ENCODE measurements at places on chromosomes 5 and 9.

- DNase-seq, result no peak
Measured at GRCh38 chr9:134316449-134317160, 9.7 kb upstream of the RXRA start.

GRCh38 chr9:83182071-83182470, 119.1 kb upstream of the RASEF start:
- DNase-seq, result no peak

DNA sequence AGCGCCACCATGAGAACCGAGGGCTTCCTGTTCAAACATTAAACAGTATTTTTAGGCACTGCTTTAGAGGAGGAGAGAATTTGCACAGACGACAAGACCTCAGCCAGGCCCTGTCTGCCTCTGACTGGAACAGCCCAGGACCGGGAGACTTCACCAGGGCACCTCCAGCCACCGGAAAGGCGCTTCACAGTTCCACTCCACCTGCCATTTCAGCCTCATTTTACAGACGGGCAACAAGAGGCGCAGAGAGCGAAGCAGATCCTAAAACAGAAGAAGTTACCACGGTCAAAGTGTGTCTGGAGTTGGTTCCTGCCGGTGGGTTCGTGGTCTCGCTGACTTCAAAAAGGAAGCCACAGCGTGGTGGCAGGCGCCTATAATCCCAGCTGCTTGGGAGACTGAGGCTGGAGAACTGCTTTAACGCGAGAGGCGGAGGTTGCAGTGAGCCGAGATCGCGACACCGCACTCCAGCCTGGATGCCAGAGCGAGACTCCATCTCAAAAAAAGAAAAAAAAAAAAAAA, 28.4 kb downstream of the COL23A1 start:
- no peak for DNase-seq

DNA sequence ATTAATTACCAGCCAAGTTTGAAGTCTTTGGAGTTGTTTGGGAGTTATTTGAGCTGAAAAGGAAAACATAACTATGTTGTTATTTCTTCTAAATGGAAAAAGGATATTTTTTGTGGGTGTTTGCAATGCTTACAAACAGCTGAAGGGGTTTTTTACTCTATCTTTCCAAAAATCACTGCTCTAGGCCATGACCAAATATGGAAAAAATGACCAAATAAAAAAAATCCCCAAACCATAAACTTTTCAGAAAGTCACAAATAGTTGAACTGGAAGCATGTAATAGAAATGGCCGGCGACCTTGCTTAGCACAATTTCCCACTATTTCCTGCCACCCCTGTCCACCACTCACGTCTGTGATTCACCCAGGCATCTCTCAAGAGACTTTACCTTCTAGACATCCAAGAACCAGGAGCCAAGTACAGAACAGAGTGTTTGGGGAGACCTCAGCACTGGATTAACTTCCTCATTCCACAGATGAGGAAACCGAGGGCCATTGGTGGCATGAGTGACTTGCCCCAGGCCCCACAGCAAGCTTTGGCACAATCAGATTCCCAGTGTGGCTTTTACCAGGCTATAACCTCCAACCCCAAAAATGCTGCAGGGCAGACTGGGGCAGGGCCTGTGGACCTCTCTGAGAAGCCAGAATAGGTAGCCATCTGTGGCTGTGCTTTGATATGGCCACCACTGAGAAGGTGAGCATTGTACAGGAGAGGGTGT, 84.5 kb downstream of the NRG2 start:
- no peak for DNase-seq

GRCh38 chr5:122761115-122761514, 13.8 kb upstream of the SNX2 start:
- DNase-seq, result no peak

DNA sequence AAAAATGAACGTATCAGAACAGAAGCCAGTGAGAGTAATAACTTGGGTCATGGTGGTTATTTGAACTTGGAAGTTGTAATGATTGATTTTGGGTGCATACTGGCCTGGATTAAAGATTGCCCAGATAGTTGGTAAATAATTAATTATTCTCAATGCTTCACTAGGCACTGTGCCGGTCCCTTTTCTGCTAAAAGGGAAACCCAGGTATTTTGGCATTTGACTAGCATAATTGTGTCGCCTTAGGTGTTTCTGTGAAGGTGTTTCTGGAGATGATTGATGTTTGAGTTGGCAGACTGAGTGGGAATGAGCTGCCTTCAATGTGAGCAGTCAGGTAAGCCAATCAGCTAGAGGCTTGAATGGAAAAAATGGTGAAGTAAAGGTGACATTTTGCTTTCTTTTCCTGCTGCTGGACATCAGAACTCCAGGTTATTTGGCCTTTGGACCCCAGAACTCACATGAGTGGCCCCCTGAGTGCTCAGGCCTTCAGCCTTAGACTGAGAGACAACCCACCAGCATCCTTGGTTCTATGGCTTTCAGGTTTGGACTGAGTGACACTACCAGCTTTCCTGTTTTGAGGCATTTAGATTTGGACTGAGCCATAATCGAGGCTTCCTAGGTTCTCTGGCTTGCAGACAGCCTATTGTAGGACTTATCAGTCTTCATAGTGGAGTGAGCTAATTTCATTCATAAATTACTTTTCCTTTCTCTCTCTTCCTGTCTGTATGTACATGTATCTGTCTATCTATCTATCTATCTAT, 120.7 kb upstream of the PAPPA start:
- DNase-seq, result no peak

- no peak for DNase-seq
Measured at GRCh38 chr5:142356349-142356715, 31.5 kb upstream of the SPRY4 start.

DNA sequence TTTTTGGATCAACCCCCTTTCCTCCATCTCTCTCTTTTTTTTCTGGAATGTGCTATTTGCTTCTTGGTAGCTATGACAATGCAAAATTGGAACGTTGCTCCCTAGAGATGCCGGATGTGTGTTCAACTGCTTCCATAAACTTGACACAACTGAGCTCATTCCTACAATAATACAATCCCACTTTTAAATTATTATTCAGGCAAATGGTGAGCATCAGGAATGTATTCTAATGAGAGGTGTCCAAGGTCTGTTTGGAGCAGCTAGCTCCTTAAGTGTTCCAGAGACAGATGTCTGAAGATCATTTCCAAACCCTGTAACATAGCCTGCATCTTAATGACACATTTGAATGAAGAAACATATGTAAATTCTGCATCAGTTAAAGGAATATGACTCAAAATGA, 518.4 kb downstream of the TAF11L14 start:
- no peak for DNase-seq

DNA sequence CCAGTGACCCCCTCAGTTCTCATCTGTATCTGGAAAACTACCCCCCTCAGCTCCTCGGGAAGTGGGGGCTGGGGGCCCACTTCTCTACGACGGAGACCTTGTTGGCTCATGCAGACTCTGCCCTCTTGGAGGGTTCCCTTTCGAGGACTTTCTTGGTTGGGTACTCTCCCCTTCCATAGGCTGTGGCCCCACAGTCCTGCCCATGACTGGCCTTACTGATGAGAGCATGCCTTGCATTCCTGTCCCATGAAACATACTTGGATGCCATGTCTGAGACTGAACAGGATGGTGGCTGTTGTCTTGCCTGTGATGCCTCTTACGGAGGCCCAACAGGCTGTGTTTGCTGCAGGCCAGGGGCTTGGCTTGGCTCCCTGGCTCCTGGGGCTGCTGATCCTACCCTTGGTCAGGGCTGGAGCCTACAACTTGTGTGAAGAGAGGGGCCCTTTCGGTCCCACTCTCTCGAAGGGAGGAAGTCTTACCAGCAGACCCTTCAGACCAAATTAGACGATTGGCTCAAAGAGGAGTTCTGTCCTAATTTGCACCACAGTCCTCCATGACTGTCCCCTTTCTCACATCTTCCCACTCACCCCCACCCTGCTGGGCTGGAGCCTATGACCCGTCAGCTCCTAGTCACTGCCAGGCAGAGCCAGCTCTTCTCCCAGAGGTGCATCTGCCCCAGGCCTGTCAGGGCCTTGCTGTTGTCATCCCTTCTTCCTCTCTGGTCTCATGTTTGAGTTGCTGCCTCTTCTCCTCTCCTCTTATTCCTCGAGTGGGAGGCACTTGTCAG, 109.9 kb downstream of the CACNA1B start:
- DNase-seq, result no peak
